ENCODE measurements at places on chromosomes 12 and 14.

DNA sequence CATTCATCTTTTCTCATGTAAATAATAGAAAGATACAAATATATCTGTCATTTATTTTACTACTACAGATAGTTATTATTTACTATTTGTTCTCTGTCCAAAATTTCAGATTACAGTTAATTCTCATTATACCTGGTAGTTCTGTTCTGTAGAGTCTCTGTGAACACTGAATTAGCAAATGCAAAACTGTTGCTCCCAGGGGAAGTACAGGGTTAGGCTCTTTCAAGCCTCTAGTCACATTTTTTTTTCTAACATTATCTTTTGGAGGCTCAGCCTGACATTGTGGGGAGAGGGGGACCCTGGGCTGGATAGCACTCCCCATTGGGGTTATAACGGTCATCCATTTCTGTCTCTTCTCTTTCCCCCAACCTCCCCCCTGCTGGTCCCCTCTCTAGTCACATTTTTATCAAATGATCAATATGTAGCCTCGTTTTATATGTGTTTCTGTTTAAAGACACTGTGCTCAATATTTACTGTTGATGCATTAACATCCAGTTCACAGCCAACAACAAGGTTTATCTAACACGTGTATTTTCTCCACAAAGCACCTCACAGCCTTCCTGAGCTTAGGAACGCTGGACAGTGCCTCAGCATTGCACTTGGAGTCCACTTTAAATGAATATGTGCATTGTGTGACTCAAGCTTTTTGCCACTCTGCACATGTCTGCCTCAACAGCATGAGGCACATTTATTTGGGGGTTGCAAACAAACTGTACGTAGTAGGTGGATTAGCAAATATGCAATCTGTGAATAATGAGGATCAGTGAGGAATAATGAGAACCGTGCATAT, 4.7 kb downstream of the SMCO2 start:
- DNase-seq, result no peak

- DNase-seq, result no peak
These were observed 20.5 kb downstream of the KITLG start for GRCh38 chr12:88559772-88560171.

DNA sequence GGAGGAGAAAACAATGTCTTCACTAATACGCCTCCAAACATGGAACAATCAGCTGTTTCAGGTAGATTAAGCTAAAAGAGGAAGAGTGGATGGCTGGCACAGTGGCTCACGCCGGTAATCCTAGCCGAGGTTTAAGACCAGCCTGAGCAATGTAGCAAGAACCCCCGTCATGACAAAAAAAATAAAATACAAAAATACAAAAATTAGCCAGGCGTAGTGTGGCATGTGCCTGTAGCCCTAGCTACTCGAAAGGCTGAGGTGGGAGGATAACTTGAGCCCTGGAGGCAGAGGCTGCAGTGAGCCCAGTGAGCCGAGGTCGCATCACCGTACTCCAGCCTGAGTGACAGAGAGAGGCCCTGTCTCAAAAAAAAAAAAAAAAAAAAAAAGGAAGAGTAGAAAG, 1.2 kb upstream of the MED13L start:
- DNase-seq, result no peak

GRCh38 chr14:49947506-49947905, 54.6 kb downstream of the ARF6 start:
- no peak for DNase-seq

GRCh38 chr12:22042976-22043669, 2.9 kb upstream of the CMAS start:
- no peak for DNase-seq

DNA sequence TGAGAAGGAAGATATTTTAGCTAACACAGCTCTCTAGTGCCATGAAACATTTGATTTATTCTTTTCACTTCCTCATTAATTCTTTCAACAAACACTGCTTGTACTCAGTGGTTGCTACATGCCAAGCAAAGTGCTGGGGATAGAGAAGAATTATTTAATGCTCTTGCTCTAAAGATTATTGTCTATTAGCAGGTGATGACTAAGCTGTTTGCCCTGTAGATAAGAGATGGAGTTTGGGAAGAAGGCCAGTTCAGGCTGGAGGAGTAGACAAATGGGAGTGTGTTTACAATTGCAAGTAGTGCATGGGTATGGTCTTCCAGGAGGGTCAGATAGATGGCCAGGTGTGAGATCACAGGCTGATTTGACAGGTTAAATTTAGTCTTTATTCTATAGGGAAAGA, 99.8 kb upstream of the SEL1L start:
- no peak for DNase-seq

- DNase-seq, result no peak
These were observed 564.0 kb downstream of the TRHDE start for GRCh38 chr12:72836194-72836593.

DNA sequence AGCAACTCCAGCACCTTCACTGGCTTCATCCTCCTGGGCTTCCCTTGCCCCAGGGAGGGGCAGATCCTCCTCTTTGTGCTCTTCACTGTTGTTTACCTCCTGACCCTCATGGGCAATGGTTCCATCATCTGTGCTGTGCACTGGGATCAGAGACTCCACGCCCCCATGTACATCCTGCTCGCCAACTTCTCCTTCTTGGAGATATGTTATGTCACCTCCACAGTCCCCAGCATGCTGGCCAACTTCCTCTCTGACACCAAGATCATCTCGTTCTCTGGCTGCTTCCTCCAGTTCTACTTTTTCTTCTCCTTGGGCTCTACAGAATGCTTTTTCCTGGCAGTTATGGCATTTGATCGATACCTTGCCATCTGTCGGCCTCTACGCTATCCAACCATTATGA, 6.8 kb downstream of the OR11G2 start:
- DNase-seq, result no peak

DNA sequence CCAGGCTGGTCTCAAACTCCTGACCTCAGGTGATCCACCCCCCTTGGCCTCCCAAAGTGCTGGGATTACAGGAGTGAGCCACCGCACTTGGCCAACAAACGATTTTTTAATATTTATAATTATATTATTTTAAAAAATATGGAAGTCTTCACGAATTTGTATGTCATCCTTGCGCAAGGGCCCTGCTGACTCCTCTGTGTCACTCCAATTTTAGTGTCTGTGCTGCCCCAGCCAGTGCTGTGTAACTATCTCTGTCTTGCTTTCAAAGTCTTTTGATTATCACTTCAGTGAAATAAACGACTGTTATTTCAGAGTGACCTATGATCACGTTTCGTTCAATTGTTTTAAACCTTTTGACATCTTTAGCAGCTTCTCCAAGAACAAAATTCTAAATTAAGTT, 13.1 kb upstream of the MMP17 start:
- no peak for DNase-seq

DNA sequence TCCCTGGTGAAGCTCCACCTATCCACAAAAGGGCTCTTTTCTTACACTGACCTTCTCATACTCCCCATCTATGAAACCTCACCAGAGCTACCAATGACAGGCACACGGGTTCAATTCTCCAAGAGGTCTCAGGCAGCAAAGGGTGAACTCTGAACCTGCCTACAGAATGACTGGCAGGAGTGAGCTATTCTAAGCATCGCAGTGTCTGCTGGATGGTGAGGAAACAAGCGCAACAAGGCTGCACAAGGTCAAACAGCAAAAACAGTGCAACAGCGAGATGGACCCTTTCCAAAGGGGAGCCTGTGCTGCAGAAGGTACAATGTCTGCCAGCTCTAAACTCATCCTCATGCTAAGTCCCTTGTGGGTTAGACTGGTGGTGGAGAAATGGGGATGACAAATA, 22.0 kb downstream of the TMCC3 start:
- no peak for DNase-seq

GRCh38 chr12:122858171-122858570, 22.9 kb downstream of the HIP1R start:
- no peak for DNase-seq

DNA sequence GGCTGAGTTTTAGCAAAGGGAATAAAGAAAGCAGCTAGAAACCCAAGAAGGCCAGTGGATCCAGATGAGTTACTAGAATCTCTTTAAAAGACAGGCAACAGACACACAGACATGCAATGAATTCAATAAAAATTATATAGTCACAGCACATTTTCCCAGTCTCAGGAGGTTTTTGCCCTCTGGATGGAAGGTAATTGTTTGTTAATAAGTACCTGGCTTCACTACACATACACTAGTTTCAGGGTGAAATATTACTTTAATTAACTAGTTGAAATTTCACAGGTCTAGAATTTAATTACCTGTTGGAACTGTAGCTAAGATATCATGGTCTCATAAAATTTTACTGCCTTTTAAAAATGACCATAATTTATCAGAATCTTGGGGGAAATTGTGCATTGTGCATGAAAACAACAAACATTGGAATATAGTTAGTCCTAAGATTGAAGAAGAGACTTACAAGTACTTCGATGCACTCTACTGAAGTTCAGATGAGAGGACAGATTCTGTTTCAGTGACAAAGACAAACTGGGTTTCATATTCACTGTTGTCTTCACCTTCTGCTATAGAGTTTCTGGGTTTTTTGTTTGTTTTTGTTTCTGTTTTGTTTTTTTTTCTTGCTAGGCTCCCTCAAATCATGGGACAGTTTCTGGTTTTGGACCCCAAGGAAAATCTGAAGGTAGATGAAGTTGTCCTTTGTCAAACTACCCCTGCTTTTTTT, 277.0 kb upstream of the GARIN6 start:
- no peak for DNase-seq

DNA sequence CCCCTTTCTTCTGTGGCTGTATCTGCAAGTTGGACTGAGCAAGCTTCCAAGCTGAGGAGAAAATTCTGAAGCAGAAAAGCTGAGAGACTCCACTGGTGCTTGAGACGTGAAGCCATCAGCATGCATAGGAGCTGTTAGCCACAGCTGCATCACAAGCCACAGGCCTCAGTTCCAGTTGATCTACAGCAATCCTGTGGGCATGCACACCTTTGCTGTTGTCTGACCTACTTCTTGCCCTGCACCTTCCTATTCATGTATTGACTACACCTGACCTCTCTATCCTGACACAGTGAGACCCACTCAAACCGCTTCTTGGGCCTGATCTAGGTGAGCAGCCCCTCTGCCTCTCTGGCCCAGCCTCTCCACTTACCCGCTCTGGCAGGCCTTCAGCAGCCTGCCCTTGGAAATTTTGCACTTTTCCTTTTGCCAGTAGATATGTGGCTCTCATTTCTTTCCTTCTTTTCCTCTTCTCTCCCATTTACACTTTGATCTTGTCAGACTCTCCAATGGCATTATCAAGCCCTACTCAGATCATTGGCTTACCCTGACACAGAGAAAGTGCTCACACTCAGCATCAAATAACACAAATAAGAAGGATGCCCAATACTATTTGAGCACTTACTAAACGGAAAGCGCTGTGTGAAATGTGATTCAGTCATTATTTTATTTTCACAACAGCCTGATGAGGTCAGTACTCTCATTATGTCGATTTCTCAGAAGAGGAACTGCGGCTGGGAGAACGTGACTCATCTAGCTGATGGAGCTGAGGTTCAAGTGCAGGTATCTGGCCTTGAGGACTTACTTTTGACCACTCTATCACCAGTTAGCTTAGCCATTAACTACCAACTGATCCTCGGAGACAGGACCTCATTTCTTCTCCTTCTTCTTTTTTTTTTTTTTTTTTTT, 21.9 kb upstream of the PTGR2 start:
- DNase-seq, result peak; percentile 24

- no peak for DNase-seq
These were observed 32.0 kb downstream of the LRIG3 start for GRCh38 chr12:58888131-58888783.

- DNase-seq, result no peak
These were observed 24.7 kb upstream of the P2RX4 start for GRCh38 chr12:121184984-121185889.

GRCh38 chr14:34165847-34166350, 215.0 kb upstream of the EGLN3 start:
- DNase-seq, result no peak

DNA sequence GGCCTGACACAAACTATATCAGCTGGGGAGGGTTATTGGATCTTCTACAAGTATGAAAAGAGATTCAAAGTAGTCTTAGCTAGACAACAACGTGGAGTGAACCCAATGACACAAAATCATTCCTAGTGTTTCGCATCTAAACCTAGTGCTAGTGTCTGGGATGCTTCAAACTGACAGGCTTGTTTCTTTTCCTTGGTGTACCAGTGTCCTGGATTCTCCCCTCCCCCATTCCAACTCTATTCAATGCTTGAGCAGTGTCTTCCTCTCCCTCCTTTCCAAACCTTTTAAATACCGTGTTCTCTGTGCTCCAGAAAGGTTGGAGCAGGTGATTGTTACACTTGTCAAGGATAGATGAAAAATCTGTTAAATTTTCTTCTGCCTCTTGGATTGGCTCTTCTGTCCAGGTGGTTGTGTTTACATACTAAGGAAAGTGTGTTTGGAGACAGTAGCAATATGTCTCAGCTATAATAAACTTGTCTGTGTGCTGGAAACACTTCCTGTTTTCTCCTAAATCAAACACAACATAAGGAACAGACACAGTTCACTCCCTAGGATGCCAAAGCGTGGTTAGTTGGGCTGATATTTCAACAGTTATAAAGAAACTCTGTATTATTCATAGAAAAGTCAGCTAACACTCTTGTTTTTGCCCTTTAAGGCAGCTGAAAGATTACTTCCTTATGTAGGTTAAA, 14.4 kb upstream of the GUCY2C start:
- DNase-seq, result no peak

DNA sequence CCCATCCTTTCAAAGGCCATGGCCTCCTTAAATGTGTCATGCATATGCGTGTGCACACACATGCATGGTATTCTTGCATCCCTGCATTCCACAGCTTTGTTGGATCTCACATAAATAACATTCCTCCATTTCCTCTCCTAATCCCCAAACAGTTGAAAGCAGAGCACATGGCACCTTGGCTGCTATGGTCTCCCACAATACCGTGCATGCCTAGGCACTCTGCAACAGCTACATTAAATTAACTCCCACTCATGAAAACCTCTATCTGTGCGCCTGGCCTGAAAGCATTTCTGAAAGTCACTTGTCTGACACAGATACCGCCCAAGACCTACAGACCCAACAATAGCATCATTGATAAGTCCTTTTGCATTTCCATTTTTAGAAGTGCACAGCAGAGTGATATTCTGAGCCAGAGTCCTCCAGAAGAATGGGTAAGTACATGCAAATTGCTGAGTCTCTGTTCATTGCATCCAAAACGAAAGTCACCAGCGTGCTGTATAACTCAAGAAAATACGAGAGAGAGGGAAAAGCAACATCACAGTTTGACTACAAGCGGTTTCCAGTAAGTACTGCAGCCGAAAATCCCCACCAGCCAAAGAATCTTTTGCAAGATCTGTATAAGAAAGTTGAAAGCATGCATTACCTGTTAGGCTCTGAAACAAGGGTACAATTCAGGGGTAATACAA, 436 bp downstream of the ASB2 start:
- no peak for DNase-seq

DNA sequence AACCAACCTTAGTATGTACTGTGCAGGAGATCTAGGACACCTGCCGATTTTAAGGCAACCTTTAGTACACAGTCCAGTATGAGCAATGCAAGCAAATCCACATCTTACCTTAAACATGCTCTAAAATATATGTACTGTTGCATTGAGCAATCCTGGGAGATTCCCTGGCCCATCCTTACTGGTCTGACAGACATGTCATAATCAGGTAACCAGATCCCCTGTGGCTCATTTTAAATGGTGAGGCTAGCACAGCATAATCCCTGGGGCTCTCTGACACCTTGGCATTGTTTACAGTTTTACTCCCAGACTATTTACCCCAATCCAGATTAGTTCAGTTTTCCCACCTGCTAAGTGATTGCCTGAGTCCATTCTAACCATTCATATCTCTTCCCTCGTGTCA, 15.1 kb downstream of the BMAL2 start:
- DNase-seq, result no peak

- DNase-seq, result no peak
These were observed 11.4 kb upstream of the RNF34 start for GRCh38 chr12:121388421-121388981.

- DNase-seq, result no peak
These were observed 35.6 kb downstream of the SCFD1 start for GRCh38 chr14:30657606-30658163.

- DNase-seq, result no peak
These were observed 197.4 kb upstream of the GARIN6 start for GRCh38 chr12:99450036-99450630.

Data from activated CD4-positive, alpha-beta T cell treated with anti-CD3 and anti-CD28 coated beads, Interleukin-2, amount 50 U/mL, for 4 hours (primary cell).